DMS79 treated with DMSO at 0.1 percent for 48 hours (cell line): ENCODE measurements at places on chromosomes 13 and 19.
A peak's percentile ranks its signal among the peaks of the same experiment; 100 is the strongest.

GRCh38 chr13:110312339-110313031 is 5.4 kb downstream of the COL4A2 start:
- no peak for DNase-seq

- no peak for DNase-seq
Measured at GRCh38 chr13:110698689-110699088, 7.2 kb downstream of the CARS2 start.

GRCh38 chr13:22357132-22357531 is 686.3 kb downstream of the FGF9 start:
- no peak for DNase-seq

- peak; percentile 54 for DNase-seq
Measured at GRCh38 chr19:10289836-10290356, at the start of gene ICAM5. Gene ICAM5 (plus strand): TSS chr19:10289952. CDS start chr19:10290044, 92 bp downstream.

DNA sequence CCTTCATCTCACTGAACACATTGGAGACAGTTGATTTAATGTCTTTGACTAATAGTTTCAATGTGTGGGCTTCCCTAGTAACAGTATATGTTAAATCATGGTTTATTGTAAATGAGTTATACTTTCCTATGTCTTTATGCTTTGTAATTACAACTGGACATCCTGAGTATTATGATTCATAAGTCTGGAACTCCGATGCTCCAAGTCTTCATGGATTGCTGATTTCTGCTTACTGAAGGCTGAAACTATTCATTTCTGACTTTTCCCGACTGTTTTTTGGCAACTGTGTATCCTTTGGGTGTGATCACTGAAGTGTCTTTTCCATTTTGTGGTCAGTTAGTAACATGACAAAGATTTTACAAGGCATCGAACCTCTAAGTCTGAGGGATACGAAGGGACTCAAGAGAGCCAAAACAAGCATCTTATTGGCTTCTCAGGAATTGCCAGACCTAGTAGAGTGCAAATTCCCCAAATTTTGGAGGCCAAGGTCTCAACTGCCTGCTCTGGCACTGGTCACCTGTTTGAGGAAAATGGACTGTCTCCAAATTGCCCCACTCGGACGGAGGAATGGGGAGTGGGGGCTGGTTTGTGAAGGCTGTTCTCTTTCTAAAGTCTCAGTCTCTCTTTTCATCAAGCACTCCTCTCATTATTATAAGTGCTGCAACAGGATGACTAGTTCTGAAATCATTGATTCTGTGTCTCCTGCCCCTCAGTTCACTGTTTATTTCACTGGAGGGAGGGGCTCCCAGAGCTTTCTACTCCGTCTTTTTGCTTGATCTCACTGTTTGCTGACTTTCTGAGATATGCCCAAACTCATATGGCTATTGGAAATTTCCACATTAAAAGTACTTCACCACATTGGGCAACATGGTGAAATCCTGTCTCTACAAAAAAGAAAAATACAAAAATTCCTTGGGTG is 20.2 kb upstream of the CD70 start:
- no peak for DNase-seq
